ENCODE measurements at places on chromosomes 6 and 20.

GRCh38 chr6:56227071-56227879 is 20.1 kb downstream of the COL21A1 start:
- no peak for DNase-seq

DNA sequence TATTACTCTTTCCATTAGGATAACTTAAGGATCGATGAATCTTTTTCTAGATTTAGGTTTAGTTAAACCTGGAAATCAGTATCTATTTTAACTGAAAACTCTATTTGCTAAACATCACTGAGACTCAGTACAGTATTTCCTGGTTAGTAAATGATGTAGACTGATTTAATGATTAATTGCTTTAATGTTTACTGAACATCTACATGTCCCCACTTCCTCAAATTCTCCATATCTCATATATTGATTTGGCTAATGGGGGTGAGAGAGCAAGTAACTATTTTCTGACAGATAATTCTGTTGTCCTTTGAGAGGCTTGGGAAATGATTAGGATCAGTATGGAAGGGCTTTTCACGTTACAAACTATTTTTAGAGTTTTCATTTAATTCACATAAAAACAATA is 10.3 kb downstream of the MKKS start:
- DNase-seq, result no peak

DNA sequence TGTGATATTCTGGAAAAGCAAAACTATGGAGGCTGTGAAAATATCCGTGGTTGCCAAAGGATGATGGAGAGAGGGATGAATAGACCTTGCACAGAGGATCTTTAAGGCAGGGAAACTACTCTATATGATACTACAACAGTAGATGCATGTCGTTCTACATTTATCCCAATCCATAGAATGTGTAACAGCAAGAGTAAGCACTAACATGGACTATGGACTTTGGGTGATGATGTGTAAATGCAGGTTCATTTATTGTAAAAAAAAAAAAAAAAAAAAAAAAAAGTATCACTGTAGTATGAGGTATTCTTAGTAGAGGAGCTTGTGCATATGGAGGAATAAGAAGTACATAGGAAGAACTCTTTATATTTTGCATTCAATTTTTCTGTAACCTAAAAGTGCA is 507.5 kb downstream of the PHF3 start:
- no peak for DNase-seq

- no peak for DNase-seq
Observed at GRCh38 chr6:66814156-66814555, 1107.1 kb upstream of the EYS start.

DNA sequence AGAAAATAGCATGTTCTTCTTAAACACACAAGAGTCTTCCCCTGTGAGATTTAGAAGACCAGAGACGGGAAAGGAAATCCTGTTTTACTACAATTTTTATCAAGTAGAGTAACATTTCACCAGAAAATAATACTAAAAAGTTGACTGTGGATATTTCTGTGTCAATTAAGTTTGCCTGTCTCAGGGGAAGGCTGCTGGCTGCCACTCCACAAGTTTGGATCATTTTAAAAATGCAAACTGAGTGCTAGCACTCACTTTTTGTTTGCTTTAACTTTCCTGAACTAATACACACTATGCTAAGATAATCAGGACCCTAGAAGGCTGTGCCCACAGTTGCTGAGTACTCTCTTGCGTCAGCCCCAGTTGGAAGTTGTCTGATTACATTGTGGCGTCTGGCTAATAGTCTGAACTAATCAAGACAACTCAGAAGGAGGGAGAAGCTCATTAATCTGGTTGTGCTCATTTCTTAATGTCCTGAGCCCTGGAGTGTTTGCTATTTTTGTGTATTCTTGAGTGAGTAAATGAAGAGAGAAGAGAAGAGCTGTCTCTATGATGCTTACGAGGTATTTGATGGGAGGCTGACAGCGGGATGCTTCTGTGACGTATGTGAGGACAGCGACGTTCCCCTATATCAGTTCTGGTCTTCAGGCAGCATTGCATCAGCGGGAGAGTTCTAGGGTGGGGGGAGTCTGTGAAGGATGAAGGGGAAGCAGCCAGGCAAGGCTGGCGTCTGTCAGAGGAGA is 664.2 kb downstream of the QKI start:
- DNase-seq, result no peak

GRCh38 chr20:16952965-16953364 is 204.8 kb downstream of the OTOR start:
- no peak for DNase-seq

Data from activated CD4-positive, alpha-beta T cell treated with anti-CD3 and anti-CD28 coated beads for 1 hour (primary cell).